ENCODE measurements at places on chromosomes 11 and 22.

DNA sequence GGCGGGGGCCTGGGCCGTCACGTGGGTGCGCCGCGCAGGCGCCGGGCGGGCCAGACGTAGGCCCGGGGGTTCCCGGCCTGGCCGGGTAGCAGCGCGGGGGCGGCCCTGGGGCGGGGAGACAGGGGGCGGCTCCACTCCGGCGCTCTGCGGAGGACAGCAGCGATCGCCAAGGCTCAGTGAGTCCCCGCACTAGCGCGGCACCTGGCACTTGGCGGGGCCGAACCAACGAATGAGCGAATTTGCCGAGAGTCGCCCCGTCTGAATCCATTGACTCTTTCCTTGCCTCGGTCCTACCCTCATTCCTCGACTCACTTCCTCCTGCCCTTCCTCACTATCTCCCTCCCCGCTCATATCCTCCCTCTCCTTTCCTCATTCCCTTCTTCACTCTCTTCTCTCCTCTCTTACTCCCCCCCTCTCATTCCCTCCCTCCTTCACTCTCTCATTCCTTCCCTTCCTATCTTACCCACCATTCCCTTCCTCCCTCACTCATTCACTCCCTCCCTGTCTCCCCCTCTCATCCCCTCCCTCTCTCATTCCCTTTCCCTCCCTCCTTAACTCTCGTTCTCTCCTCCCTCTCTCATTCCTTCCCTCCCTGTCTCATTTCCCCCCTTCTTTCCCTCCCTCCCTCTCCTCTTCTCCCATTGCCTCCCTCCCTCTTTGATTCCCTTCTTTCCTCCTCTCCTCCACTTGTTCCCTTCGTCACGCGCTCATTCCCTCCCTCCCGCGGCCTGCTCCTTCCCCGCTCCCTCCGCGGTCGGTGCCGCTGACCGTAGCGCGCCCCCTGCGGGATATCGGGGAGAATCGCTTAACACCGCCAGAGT lies 476 bp upstream of the KLHL22 start:
- peak; percentile 95 for DNase-seq

DNA sequence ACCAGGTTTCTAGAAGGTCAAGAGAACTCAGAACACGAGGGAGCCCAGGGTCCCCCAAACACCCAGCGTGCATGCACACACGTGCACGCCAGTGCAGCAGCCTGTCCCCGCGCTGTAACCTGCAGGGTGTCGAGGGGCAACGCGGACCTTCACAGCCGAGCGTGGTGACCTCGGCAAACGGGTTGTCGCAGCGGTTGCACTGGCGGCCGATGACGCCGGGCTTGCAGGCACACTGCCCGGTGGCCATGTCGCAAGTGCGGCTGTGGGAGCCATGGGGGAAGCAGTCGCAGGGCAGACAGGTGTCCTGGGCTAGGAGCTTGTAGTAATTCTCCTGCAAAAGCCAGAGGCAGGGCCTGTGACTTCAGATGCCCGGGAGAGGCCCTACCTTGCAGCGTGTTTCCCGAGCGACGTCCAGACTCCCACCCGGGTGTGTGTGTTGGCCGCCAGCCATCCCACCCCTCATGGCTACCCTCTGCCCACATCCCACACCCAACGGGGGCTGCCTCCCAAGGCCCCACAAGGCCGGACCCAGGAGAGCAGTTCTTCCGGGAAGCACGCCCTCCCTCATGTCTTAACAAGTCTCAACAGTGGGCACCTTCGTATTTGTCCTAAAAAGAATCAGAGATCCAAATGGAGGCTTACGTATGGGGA lies 56.1 kb downstream of the TRMU start:
- DNase-seq, result no peak

GRCh38 chr22:44710474-44711240 lies 8.7 kb downstream of the PRR5 start:
- DNase-seq, result no peak

DNA sequence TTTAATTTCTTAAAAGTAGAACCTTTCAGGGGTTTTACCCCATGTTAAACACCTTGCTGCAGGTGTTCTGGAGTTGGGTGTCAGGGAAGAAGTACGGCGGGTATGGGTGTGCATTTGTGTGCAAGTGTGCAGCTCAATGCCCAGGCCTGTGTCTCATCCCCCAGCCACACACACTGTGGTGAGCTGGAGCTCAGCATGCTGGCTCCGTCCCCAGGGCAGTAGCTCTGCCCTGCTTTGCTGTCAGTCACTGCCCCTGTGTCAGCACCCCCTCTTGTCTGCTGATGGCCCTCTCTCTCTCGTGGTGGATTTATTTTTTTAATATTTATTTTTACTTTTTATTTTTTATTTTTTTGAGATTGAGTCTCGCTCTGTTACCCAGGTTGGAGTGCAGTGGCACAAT lies 35.8 kb upstream of the MYO18B start:
- DNase-seq, result no peak

DNA sequence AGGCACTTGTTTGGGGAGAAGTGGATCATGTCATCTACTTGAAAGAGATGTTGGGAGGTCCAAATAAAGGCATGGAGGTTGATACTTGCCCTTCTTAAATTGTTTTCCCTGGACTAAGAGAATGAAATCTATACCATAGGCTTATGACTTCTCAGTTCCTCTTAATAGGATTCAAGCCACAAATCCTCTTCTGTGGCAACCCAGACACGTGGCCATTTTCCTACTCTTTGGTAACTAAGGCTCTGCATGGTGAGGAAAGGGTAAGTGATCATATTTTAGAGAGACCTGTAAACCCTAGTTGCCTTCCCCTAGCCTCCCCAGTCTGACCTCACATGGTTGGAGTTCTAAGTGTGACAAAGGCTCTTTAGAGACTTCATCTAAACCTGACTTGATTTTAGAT lies 72.9 kb upstream of the CD44 start:
- no peak for DNase-seq

DNA sequence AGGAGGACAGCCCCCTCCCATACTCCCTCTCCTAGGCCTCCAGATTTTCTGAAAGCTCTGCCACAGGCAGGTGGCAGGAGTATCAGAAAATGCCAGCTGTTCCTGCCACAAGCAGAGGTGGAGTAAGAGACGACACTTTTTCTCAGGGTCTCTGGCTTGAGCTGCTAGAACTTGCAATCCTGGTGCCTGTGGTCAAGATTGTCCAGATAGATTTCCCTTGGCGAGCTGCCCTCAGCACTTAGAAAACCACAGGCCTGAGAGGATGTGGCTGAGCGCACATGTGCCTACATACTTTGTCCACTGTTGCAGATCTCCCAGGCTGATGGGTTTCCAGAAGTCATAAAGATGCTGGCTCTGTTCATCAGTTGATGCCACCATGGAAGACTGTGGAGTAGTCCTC lies 65.7 kb upstream of the NAV2 start:
- DNase-seq, result peak; percentile 71

GRCh38 chr11:11239959-11240358 lies 113.1 kb downstream of the CSNK2A3 start:
- no peak for DNase-seq

GRCh38 chr22:26891429-26891828 lies 234.0 kb downstream of the MIAT start:
- DNase-seq, result no peak

DNA sequence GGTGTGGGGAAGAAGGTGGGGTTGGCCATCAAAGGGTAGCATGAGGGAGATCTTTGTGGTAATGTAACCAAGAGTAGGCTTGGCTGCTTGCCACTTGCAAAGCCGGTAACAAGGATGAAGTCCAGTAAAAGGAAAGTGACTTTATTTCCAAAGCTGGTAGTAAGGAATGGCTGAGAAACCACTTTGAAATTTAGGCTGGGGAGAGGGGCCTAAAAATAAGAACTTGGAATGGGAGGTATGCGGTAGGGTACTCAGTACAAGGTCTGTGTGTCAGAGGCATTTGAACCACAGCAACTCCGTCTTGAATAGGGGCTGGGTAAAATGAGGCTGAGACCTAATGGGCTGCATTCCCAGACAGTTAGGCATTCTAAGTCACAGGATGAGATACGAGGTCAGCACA lies 216.0 kb upstream of the ISX start:
- DNase-seq, result peak; percentile 50

DNA sequence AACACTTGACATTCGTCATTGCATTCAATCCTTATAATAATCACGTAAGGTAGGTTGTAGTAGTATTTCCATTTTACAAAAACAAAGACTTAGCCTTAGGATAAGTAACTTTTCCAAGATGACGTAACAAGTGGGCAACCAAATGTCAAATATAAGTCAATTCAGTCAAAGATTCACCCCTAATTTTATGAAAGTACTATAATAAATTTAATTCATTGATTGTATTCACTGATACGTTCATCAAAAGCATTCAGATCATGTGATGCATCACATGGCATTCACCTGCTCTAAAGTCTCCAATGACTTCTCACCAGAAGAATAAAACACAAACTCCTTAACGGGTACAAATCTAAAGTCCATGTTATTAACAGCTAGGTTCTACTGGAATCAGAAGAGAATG lies 2.1 kb downstream of the KIF18A start:
- no peak for DNase-seq

DNA sequence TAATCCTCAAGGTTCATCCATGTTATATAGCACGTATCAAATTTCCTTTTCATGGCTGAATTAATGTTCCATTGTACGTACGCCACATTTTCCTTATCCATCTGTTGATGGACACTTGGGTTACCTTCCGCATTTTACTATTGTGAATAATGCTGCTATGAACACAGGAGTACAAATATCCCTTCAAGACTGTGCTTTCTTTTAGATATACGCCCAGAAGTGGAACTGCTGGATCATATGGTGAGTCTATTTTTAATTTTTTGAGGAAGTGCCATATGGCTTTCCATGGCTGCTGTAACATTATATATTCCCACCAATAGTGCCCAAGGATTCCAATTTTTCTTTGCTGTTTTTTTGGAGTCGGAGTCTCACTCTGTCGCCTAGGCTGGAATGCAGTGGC lies 6.0 kb downstream of the MRPL40 start:
- DNase-seq, result no peak

DNA sequence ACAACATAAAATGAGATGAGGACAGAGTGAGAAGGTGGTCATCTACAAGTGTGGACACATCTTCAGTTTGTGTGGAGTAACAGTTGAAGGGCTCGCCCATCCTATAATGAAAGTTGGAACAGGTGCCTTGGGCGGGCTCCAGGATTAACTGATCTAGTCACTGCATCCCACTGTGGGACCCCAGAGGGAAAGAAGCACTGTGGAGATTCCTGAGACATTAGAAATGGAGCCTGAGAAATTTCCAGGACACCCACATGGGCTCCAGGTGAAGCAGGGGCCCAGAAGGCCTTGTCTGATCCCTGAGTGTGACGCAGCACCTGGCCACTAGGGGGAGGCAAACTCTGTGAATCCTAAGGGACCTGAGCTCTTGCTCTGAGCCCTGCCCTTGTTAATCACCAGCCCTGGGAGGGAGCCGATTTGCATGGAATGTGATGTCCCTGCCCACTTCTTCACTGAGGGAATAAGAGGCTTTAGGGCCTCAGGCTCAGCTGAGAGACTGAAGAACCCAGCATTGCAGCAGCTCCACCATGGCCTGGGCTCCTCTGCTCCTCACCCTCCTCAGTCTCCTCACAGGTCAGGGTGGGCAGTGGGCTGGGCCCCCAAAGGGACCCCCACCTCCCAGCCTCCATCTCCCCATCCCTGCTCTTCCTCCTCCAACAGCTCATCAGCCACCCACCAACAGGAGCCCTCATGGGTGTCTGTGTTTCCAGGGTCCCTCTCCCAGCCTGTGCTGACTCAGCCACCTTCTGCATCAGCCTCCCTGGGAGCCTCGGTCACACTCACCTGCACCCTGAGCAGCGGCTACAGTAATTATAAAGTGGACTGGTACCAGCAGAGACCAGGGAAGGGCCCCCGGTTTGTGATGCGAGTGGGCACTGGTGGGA lies 98.4 kb downstream of the VPREB1 start:
- DNase-seq, result no peak

GRCh38 chr11:64164392-64165312 lies 1.3 kb downstream of the MACROD1 start:
- DNase-seq, result no peak

GRCh38 chr22:26620197-26620596 lies 1.6 kb upstream of the CRYBA4 start:
- no peak for DNase-seq

DNA sequence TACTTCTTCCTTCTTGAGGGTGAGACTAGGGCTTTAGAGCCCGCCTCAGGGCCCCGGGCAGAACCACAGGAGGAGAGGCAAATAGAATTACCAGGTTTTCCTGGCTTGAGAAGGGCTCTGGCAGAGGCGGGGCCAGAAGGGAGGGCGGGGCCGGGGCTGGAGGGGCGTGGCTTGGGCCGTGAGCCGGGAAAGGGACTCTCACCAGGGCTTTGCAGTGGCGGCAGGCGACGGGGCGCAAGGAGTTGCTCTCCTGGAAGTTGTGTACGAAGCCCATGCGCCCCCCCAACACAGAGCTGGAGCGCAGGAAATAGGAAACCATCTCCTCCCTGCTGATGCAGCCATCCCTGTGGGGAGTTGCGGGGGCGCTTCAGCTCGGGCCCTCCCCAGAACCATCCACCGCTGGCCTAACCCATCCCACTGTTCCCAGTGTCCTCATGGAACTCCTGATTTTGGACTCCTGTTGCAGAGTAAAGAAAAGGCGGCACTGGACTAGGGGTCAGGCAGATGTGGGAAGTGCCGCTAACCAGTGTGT lies 6.9 kb upstream of the NRXN2 start:
- DNase-seq, result peak; percentile 55

- peak; percentile 3 for DNase-seq
Observed at GRCh38 chr11:1112351-1113191, 37.9 kb downstream of the MUC2 start.

DNA sequence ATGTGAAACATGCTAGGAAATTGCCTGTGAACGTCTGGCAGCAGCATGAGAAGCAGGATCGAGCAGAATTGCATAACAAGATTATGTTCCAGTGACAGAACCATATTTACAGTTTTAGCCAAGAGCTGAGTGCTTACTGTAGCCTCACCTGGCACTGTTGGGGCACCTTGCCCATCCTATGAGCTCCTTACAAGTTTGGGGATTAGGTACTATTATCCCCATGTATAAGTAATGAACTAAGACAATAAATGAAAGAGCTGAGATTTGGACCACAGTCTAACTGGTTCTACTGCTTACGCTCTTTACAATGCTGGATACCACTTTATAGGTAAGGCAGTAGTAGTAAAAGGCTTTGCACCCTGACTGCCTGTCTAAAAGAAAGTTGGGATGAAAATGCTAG lies 17.1 kb upstream of the PATE1 start:
- no peak for DNase-seq

All from left hindlimb (tissue), 1 donor.